CD14-positive monocyte (primary cell): ENCODE measurements at places on chromosomes 2 and 18.
A peak's percentile ranks its signal among the peaks of the same experiment; 100 is the strongest.

GRCh38 chr18:57008001-57008686, 138.7 kb upstream of the BOD1L2 start:
- DNase-seq = peak; percentile 38
- no peak overlapping the region for H3K27ac ChIP-seq
- H3K36me3 ChIP-seq = peaks cover 9% of the 10 kb centered on the region
- no peaks in the 10 kb centered on the region for H3K27me3 ChIP-seq
- H3K4me1 ChIP-seq = peaks cover 18% of the 10 kb centered on the region

- DNase-seq = peak; percentile 50
- peaks cover 26% of the 10 kb centered on the region for H3K4me1 ChIP-seq
- peak overlapping the region; percentile 96 for H3K27ac ChIP-seq
- peak overlapping the region; percentile 93 for H3K4me3 ChIP-seq
- peaks cover 17% of the 10 kb centered on the region for H3K36me3 ChIP-seq
Measured at GRCh38 chr18:26089293-26090129, 902 bp downstream of the SS18 start.

DNA sequence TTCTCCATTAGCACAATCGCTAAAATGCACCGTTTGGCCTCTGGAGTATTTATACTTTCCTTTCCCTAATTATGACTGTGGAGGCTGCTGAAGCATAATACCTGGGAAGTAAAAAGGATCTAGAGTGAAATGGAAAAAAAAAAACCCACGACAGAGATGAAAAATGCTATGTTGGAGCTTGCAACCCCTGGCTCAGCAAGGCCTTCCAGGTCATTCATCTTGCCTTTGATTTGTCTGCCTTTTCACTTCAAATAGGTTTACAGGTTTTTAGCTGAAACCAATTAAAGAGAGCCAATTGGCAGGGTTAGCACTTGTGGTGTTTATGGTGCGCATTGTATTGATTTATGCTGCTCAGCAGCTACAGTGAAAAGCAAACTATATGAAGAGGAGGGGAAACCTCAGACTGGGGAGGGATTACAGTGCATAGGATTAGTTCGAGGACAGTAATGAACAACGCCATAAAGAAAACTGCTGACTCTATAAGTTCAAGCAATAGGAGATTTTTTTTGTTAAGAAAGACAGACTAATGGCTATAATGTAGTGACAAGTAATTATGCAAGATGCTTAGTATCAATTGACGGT, 347.9 kb downstream of the MEIS1 start:
- no peak overlapping the region for H3K4me3 ChIP-seq
- DNase-seq = no peak
- no peaks in the 10 kb centered on the region for H3K27me3 ChIP-seq

DNA sequence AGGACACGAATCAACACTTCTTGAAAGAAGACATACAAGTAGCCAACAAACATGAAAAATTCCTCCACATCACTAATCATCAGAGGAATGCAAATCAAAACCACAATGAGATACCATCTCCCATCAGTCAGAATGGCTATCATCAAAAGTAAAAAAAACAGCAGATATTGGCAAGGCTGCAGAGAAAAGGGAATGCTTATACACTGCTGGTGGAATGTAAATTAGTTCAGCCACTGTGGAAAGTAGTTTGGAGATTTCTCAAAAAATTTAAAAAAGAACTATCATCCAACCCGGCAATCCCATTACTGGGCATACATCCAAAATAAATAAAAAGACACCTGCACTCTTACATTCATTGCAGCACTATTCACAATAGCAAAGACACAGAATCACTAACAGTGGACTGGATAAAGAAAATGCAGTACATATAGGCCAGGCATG, 78.7 kb downstream of the GRB14 start:
- no peak overlapping the region for H3K27ac ChIP-seq
- no peaks in the 10 kb centered on the region for H3K36me3 ChIP-seq
- no peak overlapping the region for H3K4me3 ChIP-seq
- no peak for DNase-seq
- H3K4me1 ChIP-seq = no peaks in the 10 kb centered on the region

- H3K27me3 ChIP-seq = peaks cover 4% of the 10 kb centered on the region
- H3K36me3 ChIP-seq = no peaks in the 10 kb centered on the region
- H3K4me1 ChIP-seq = peaks cover 9% of the 10 kb centered on the region
- DNase-seq = no peak
- H3K27ac ChIP-seq = no peak overlapping the region
- H3K4me3 ChIP-seq = no peak overlapping the region
Measured at GRCh38 chr2:42901076-42901640, 108.8 kb upstream of the HAAO start.

DNA sequence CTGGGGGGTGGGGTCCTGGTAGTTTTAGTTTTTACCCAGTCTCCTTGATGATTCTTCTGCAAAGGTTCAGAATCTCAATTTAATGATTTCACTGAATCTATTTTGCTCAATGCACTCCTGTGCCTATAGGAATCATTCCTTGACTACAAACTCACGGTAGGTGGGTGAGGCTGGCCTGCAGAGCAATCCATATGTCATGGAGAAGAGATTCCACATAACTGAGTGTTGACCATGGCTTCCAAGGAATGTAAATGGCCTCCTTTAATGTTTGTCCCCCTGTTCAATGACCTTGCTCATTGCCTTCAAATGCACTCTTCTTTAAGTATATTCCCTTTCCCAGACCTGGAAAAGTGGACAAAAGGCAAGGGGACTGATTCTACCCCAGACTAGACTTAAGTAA, 12.5 kb downstream of the FAP start:
- H3K27ac ChIP-seq = no peak overlapping the region
- no peaks in the 10 kb centered on the region for H3K27me3 ChIP-seq
- H3K4me3 ChIP-seq = no peak overlapping the region
- no peak for DNase-seq
- no peaks in the 10 kb centered on the region for H3K4me1 ChIP-seq
- no peaks in the 10 kb centered on the region for H3K36me3 ChIP-seq

DNA sequence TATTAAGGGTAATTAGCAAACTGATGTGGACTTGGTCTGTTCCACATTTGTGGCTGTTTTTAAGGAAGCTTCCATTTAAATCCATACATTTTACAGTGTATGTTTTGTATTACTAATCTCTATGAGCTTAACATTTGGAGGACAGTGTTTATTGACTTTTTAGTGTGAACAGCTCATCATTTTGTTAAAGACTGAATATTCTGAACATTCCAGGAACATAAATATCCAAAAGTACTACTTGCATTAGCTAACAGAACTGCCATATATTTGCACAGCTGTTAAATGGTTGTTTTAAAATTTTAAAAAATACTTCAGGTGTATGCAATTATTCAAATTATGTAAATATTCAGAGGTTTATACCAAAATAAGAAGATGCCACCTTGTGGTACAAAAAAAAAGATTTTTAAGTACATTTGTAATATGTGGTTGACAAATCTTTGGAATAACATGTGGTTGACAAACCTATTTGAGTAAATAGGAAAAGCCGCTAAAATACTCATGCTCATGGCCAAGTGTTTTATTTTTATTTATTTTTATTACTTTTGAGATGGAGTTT, 439.7 kb upstream of the FANCL start:
- H3K27me3 ChIP-seq = no peaks in the 10 kb centered on the region
- H3K36me3 ChIP-seq = no peaks in the 10 kb centered on the region
- H3K27ac ChIP-seq = no peak overlapping the region
- no peak for DNase-seq

DNA sequence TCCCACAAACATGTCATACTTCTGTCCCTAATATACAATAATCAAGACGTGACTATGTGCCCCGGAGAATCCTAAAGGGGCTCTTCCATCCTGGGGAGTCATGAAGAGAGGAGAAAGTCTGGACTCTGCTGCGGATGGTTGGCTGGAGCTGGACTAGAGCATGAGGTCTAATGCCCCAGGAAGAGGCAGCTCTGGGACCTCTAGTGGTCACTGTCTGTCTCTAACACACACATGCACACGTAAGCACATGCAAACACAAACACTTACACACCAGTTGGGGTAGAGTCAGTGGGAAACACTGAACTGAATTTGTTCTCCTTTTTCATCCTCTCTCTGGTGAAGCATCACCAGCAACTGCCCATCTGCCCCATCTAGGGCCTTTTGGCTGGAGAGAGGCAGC, 271.6 kb downstream of the TDRD15 start:
- no peak overlapping the region for H3K4me3 ChIP-seq
- H3K27me3 ChIP-seq = no peaks in the 10 kb centered on the region
- no peak overlapping the region for H3K27ac ChIP-seq

DNA sequence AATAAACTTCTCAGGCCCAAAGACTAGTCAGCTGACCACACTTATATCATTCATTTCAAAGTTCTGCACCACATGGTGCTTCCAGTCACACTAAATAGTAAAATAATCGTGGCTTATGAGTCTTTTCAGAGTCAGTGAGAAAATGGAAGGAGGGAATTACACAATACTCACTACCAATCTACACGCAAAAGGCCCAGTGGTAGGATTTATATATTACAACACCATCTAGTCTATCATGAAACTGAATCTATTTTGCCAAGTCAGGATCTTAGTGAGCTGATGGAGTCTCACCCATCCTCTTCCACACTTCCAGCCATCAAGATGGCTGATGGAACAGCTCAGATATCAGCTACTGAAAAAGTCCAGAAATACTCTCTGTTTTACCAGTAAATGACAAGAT, 21.9 kb downstream of the INO80D start:
- DNase-seq = peak; percentile 67
- H3K36me3 ChIP-seq = peaks cover 45% of the 10 kb centered on the region
- peaks cover 6% of the 10 kb centered on the region for H3K4me1 ChIP-seq
- peak overlapping the region; percentile 59 for H3K27ac ChIP-seq
- no peaks in the 10 kb centered on the region for H3K27me3 ChIP-seq

- H3K27me3 ChIP-seq = no peaks in the 10 kb centered on the region
- no peak for DNase-seq
- peaks cover 9% of the 10 kb centered on the region for H3K4me1 ChIP-seq
- H3K36me3 ChIP-seq = no peaks in the 10 kb centered on the region
Measured at GRCh38 chr2:40371525-40372282, 80.2 kb downstream of the SLC8A1 start.

- DNase-seq = no peak
- no peaks in the 10 kb centered on the region for H3K4me1 ChIP-seq
- no peaks in the 10 kb centered on the region for H3K36me3 ChIP-seq
- H3K4me3 ChIP-seq = no peak overlapping the region
- H3K27ac ChIP-seq = no peak overlapping the region
Measured at GRCh38 chr2:162556996-162557395, 213.1 kb downstream of the GCA start.

GRCh38 chr2:59806486-59806885, 747.0 kb downstream of the BCL11A start:
- DNase-seq = no peak
- no peak overlapping the region for H3K27ac ChIP-seq
- no peaks in the 10 kb centered on the region for H3K27me3 ChIP-seq
- H3K4me3 ChIP-seq = no peak overlapping the region
- H3K4me1 ChIP-seq = no peaks in the 10 kb centered on the region

DNA sequence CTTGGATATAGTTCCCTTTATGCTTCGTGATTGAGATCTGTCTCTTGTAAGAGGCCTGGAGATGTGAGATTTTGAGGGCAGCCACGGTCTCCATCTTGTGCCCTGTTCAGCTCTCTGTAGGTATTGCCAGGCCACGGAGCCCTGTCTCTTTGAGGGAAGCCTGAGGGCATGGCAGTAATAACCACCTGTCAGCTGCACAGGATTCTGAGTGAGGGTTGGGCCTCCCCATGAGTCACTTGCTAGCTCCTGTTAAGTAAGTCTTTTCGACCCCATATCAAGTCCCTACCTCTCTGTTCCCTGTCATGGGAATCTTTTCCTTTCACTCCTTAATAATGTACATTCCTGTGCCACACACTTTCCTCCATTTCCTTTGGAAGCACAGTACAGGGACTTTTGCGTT, 20.4 kb downstream of the LYPD6B start:
- H3K27ac ChIP-seq = no peak overlapping the region
- no peak overlapping the region for H3K4me3 ChIP-seq
- no peaks in the 10 kb centered on the region for H3K27me3 ChIP-seq
- no peaks in the 10 kb centered on the region for H3K36me3 ChIP-seq

GRCh38 chr2:144430722-144431391, 89.1 kb downstream of the ZEB2 start:
- H3K4me1 ChIP-seq = peaks cover 98% of the 10 kb centered on the region
- DNase-seq = no peak
- peak overlapping the region; percentile 15 for H3K27ac ChIP-seq
- no peak overlapping the region for H3K4me3 ChIP-seq
- peaks cover 70% of the 10 kb centered on the region for H3K36me3 ChIP-seq
